ENCODE measurements at places on chromosomes 1 and 21.

DNA sequence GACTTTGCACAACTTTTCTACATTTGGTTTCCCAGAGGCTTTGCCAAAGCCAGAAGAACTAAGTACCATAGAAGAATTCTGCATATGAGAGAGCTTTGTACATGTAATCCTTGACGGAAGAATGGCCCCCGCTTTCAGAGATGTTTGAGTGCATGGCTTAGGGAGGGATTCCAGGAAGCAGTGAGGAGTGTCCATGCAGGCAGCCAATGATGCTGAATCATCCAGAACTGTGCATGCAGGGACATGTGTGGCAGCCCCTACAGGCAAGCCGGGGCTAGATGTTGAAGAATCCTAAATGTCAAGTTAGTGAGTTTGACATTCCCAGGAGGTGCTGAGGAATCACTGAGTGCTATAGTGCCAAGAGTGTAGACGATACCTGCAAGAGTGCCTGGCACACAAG lies 9.9 kb upstream of the HAO2 start:
- no peak for DNase-seq

- no peak for DNase-seq
These were observed 36.1 kb downstream of the TRIM11 start for GRCh38 chr1:228370439-228370940.

GRCh38 chr1:55463814-55464475 lies 248.8 kb upstream of the USP24 start:
- DNase-seq = no peak

GRCh38 chr21:45433301-45433700 lies 28.3 kb downstream of the COL18A1 start:
- no peak for DNase-seq

DNA sequence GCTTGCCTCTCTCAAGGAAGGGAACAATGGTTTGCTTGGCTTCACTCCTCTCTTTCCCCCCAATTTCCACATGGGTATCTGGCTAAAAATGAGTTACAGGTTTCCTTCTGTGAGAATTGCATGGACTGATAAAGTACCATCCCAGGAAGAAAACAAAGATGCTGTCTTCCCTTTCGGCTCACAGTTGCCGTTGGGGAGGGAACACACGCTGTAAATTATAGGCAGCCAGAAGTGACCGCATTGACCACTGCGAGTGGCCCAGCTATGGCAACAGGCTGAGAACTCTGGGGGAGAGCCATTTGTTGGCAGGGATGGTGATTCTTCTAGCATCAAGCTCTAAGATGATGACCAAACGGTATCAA lies 2.9 kb downstream of the RUNX1 start:
- DNase-seq = no peak

GRCh38 chr1:19046972-19047731 lies 90.7 kb upstream of the IFFO2 start:
- no peak for DNase-seq

- no peak for DNase-seq
These were observed 27.6 kb downstream of the USP33 start for GRCh38 chr1:77732090-77732489.

DNA sequence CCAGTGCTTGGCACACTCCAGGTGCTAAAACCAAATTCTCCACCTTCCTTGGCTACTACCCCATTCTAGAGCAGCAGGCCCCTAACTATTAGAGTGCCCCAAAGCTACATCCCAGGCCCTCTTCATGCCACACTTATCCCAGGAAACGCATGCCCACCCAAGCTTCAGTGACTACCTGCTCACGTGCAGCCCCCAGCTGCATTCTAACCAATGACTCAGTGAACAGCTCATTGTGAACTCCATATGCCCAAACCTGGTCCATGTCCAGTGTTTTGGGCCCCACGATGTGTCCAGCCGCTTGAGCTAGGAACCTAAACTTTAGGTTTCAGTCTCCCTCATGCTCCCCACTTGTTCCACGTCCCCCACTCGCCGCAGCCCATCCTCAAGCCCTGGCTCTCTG lies 41.5 kb downstream of the NKAIN1 start:
- no peak for DNase-seq

GRCh38 chr21:42237161-42237560 lies 18.2 kb downstream of the ABCG1 start:
- DNase-seq = no peak

DNA sequence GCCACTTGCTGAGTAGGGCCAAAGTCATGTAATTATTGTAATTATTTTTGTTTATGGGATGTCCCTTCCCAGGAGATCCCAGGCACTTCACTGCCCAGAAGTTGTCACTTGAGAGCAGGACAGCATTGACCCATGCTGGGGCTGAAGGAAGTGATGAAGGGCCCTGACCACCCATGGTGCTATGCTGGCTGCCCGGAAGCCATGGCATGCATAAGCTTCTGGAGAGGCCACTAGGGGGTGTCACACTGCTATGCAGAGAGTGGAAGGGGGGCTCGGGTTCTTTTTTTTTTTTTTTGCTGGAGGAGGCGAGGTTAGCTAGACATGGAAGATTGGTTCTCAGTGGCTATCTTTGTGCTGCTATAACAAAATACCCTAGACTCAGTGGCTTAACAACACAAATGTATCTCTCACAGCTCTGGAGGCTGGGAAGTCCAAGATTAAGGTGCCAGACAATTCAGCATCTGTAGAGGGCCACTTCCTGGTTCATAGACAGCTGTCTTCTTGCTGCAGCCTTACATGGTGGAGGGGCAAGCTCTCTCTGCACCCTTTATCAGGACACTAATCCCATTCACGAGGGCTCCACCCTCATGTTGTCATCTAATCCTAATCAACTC lies 84.9 kb downstream of the CNIH3 start:
- no peak for DNase-seq

DNA sequence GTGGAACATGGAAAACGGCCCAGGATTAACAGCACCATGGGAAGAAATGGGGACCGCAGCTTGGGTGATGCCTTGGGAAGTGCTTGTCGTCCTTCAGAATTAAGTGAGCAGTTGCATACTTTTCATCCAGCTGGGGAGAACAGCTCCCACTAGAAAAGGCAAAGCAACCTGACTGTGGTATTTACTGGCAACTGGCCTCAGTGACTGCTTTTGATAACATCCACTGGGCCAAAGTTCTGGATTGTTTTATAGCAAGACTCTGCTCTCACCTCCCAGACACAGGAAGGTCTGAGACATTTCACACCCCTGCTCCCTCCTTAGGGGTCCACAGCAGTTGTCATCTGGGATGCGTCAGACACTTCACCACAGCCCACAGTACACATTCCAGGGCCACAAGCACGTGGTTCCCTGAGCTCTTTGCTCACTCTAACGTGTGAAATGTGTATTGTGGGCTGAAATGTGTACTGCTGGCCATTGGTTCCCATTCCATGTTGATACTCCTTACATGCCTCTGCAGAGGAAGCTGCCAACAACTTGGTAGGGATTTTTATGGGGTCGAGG lies 6.6 kb downstream of the PAPPA2 start:
- no peak for DNase-seq

DNA sequence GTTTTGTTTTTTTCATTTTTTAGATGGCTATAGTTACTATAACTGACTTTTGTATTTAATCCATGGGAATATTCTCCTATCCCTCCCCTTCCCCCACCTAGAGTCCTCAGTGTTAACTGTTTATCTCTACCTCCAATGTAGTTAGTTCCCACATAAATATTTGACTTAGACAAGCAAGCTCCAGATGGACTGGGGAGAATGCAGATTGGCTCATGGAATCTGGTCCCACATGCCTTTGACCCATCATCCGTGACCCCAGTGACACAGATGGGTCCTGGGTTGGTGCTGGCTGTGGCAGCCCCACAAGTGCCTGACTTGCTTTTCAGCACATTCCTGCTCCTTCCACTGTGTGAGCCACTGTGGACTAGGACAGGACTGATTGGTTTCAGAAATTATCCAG lies 41.8 kb downstream of the ATP2B4 start:
- DNase-seq = no peak

GRCh38 chr1:89545264-89546038 lies 20.8 kb downstream of the LRRC8B start:
- no peak for DNase-seq

DNA sequence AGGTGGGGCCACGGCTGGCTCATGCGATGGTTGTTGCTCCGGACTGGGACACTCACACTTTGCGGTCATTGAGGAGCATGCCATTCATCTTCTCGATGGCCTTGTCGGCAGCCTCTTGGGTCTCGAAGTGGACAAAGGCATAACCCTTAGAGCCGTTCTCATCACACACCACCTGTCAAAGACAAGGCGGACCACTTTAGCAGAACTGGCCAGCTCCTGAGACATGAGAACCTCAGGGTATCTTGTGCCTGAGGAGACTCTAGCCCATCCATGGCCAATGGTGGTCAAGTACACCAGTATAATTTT lies 5.5 kb downstream of the PABPC4 start:
- no peak for DNase-seq

DNA sequence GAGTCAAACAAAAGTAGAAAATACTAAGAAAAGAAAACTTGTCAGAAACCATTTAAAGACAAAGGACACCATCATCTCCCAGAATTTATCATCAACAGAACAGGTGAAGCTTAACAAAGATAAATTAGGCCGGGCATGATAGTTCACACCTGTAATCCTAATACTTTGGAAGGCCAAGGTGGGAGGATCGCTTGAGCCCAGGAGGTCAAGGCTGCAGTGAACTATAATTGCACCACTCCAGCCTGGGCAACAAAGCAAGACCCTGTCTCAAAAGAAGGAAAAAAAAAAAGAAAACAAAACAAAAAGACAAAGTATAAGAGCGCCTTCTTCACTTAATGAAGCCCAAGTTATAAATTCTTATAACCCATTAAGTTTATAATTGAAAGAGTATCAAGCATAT lies 25.6 kb downstream of the RERE start:
- no peak for DNase-seq

DNA sequence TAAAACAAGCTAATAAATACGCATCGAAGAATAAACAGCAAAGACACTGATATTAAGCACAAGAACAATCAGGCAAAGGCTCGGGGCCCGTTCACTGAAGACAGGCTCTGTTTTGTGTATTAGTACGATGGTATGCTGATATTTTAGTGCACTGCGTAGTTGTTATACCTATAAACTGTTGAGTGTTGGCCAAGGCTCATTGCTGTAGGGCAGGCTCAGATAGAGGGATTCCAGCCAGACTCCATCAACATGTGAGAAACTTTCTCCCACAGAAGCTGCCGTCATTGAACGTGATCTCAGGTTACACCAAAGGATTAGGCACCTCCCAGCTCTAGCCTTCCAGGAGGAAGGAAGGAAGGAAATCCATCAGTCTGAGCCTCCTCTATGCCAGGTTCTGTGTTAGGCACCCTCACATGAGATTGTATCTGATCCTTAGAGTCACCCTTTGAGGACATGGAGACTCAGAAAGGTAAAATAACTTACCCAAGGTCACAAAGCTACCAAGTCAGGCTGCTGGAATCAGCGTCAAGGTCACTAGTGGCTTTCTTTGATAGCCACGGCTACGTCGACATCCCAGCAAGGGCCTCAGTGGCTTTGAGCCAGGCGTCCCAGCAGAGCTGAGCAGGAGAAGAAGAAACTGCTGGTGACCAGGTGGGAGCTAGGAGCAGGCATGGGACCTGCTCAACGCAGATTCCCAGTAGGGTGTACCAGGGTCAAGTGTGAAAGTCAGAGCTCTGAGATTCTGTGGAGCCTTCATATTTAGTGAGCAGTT lies 14.8 kb downstream of the BCAR3 start:
- peak; percentile 27 for DNase-seq

DNA sequence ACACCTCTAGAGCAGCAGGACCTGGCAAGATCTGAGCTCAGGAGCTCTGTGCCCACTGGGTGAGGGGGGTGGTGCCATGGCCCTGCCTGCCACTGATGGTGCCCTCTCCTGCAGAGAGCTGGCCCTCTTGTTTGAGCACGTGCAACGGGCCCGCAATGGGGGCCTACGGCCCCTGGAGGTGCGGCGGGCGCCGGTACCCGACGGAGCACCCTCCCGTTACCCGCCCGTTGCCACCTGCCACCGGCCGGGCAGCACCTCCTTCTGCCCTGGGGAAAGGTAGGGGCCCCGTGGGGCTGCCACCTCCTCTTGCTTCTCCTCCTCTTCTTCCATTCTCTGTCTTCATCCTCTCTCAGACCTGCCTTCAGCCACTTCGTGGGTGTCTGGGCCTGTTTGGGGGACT lies 38.2 kb downstream of the CITED4 start:
- DNase-seq = no peak

DNA sequence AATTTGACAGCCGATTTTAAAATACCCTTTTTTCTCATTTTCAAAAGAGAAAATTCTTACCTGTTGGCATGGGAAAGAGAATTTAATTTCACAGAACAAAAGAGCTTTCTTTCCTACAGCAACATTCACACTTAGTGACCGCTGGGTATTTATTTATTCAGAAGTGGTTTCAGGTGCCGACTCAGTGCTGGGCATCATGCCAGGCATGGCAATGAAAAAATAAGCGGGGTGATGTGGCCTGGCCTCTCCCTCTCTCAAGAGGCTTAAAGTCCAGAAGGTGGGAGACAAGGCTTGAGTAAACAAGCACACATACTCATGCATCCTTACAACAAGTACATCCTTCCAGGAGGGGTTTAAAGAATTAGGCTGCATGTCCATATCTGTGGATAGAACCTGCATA lies 4.1 kb upstream of the PCP4 start:
- no peak for DNase-seq

GRCh38 chr21:15060543-15061175 lies 4.1 kb downstream of the NRIP1 start:
- DNase-seq = no peak
